ENCODE measurements at places on chromosomes 1 and 21.

DNA sequence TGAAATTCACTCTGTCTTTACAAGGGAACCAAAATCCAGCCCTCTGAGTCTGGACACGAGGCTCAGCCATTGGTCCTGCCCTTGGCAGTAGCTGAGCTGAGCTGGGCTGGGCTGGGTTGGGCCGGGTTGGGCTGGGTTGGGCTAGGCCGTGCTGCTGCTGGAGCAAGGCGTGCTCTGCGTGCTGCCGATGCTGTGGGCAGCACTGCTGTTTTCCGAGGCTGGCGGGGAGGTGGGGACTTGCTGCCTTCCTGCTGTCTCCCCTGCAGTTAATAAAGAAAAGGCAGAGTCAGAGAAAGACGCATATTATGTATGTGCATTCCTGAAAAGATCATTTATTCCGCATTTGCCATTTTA is 182.9 kb downstream of the CDC7 start:
- DNase-seq = no peak

GRCh38 chr21:38396325-38396724 is 102.0 kb downstream of the ERG start:
- no peak for DNase-seq

GRCh38 chr1:70916034-70916427 is 131.6 kb downstream of the PTGER3 start:
- no peak for DNase-seq

DNA sequence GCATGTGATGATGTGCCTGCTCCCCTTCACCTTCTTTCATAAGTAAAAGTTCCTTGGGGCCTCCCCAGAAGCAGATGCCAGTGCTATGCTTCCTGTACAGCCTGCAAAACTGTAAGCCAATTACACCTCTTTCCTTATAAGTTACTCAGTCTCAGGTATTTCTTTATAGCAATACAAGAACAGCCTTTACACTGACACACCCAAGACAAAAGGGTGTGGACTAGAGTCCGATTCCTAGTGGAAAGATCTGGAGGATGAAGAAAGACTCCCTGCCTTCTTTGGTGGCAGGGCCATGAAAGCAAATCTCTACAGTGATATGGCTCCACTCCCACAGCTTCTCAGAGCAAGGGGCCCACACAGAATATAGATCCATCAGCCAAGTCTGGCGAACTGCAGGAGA is 209.7 kb upstream of the ST6GALNAC5 start:
- no peak for DNase-seq

DNA sequence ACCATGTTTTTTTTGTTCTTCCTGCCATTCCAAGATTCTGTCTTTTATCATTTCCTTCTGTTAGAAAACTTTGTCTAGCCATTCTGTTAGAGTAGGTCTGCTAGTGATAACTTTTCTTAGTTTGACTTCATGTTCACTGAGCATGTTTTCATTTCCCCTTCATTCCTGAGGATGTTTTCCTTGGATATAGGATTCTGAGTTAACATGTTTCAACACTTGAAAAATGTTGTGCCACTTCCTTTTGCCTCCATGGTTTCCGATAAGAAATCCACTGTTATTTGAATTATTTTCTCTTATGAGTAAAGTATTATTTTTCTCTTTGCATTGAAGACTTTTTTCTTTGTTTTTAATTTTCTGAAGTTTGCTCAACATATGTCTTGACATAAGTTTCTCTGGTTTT is 66.7 kb downstream of the ATP1A1 start:
- no peak for DNase-seq

DNA sequence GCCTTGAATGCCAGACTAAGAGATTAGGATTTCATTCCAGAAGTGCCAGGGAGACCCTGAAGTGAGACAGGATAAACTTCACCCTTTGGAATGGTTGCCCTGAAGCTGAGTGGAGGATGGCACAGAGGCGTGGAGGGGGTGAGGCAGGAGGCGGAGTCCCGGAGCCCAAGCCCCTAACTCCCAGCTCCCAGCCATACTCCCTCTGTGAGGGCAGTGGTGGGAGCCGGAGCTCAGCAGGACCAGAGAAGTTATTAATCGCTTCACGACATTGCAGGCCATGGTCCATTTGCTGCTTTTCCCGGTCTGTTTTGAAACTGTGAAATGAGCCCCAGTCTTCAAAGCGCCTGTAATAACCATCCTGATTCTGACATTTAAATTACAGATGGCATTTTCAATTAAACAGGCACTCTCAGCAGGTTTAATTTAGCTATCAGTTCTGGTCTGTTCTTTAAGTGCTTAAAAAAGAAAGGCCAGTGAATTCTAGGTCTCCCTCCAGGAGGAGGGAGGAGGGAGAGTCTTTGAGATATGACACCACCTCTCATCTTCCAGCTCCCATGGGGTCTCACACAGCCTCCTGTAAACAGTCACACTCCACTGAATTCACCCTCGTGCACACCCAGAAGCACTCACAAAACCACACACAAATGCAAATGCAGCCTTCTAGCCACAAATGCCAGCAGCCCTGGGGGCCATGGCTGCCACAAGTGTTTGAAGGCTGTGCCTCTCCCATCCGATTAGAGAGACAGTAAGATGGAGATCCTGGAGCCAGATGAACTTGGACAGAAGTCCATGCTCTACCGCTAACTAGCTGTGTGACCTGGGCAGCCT is 19.6 kb downstream of the FBXO2 start:
- no peak for DNase-seq

DNA sequence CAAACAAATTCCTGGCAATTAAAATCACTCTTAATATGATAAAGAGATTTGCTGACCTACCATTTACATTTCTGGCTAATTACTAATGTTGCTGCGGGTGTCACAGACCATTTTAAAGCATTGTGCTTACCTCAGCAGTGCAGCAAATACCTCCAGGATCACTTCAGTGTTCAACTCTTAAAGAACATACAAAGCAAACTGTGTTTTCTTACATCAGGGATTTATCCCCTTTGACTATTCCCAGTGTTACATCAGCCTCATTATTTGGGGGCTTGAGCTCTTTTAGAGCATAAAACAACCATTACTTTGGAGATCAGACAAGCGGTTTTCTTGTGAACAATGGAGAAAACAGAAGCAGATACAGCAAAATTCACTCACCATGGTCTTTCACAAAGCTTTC is 185.4 kb downstream of the LYPLAL1 start:
- DNase-seq = no peak

GRCh38 chr1:5938101-5938646 is 54.1 kb downstream of the NPHP4 start:
- DNase-seq = no peak

DNA sequence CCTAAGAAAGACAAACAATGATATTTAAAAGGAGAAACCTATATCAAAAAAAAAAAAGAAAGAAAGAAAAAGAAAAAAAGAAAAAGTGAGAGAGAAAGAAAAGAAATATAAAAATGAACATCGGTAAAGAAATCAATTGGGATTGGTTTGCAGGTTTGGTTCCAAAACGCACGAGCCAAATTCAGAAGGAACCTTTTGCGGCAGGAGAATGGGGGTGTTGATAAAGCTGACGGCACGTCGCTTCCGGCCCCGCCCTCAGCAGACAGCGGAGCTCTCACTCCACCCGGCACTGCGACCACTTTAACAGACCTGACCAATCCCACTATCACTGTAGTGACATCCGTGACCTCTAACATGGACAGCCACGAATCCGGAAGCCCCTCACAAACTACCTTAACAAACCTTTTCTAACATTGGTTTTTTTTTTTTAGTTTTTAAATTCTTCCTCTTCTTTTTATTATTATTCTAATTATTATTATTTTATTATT is 11.7 kb downstream of the LHX9 start:
- peak; percentile 62 for DNase-seq

GRCh38 chr1:206469933-206470691 is at the start of gene IKBKE:
TSS of gene IKBKE (plus strand) at chr1:206470476. CDS start at chr1:206473228, 2,752 bp downstream.
- DNase-seq = peak; percentile 60

DNA sequence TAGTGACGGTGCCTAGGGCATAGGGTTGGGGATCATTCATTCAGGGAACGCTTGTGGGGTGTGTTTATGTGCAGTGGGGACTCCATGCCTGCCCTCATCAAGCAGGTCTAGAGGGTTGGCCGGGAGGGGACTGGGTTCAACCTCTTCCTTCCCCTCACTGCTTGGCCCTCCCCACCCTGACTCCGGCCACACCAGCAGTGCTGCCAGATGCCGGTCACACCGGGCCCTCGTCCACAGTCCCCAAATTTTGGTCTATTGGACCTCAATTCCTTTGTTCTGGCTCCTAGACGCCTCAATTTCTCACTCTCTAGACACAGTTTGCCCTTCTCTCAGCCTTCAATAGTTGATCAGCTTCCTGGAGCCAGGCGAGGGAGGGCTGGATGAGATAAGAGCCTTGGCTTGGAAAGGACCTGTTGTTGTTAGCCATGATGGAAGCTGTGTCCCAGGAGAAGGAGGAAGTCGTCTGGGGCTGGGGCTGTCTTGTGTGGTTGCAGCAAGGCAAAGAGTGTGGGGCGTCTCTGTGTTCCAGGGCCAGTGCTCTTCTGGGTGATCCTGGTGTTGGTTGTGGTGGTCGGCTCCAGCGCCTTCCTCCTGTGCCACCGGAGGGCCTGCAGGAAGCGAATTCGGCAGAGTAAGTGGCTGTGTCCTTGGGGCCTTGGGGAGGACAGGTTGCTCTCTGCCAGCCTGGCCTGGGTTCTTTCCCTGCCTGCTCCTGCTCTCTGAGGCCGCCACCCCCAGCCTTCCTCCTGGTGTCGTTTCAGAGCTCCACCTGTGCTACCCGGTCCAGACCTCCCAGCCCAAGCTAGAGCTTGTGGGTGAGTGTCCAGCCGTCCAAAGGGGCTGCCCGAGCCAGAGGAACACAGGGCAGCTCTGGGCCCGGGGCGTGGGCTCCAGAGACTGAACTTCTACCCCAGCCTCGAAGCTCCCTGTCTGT is 41.1 kb upstream of the TNFRSF1B start:
- DNase-seq = no peak

DNA sequence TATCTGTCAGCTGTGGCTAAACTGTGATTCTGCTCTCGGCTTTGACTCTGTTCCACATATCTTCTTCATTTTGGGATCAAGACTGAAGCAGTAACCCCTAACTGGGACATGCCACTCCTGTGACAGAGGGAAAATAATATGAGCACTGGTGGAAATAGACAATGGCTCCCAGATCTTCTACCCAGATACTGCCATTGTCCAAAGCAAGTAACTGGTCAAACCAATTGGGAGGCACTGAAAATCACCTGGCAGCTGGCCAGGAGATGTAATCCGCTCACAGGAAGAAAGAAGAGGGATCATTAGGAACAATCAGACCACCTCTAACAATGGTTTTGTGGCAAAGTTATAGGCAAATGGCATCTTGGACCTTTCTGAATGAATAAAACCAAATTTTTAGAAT is 10.7 kb downstream of the SNX7 start:
- no peak for DNase-seq

DNA sequence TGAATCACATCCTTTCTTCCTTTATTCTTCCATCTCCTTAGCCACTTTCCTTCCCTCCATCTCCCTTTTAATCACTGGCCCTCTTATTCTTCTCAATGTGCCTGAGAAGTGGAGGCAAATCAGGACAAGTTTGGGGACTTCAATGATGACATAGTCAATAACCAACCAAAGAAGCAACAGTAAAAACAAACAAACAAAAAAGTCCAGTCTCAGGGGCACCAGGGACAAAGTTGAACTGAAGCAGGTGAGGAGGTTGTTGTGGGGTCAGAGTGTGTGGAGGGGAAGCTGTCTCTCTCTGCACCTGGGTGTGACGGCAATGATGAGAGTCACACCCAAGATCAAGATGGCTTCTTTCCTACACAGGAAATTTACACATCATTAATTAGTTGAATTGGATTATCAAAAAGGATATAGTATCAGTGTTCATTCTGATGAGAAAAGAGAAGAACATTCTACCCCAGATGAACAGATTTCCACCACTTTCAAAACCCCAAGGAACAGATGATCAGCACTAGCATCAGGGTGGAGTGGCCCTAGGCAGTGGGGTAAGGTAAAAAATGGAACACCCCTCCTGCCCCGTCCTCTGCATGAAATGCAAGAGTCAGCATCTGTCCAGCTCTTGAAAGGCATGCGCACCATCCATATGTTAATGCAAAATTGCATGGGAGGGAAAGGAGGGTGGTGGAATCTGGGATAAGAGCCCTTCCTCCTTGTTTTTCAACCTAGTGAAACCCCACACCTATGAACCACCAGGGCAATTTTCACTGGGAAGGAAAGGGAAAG is 32.6 kb downstream of the HSD3B2 start:
- DNase-seq = no peak

DNA sequence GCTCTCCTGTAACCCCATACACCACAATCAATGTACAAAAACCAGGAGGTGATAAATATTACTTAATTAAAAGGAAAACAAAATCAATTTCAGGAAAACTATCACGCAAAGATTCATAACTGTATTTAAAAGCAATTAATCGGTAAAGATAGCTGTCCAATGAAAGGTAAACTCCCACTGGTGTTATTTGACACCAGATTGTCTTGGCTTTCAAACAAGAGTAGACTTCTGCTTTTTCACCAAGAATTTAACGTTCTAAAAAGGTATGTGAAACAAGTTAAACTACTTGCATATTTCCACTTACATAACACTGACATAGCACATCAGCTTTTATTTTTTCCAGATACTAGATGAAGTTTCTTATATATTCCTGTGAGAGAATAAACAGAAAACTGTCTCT is 3.5 kb downstream of the PLPP3 start:
- no peak for DNase-seq

DNA sequence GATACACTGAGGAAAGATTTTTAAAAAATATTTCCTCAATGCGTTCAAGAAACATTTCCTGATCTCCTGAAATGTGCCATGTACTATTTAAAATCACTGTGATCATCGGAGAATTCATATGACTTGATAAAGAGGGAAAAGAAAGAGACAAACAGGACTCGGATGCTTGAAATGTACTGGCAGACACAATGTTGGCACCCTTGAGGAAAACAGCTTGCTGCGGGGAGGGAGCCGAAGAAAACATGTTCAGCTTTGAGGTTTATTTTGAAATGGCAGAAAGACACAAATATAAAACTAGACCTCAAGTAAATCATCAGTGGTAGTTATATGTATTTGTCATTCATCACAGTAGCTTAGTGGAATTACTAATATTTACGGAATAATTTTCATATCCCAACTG is 100.9 kb upstream of the BRINP3 start:
- no peak for DNase-seq

DNA sequence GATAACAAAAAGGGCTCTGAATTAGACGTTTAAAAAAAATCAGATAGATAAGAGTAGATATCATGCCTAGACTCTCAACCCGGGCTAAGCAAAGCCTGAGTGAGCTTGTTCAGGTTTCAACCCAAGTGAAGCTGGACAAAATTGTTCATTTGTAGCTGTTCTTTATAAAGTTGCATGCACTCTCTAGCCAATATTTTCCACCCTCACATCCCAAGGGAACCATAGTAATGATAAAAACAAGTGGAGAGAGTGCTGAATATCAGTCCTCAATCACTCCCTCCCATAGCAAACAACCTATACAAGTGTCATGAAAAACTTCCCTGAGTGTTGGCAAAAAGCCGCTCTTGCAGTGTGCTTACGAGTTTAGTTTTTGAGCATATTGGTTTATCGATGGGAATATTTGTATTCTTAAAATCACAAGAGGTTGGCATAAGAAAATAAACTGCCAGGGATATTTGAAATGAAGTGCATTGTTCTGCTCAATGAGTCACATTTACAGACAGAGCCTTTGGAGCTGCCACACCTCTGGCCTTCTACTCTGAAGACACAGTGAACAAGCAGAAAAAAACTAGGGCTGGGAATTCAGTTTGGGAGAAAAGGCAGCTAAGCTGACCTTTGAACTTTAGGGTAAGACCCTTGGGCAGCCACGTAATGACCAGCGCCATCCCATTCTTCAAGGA is 2.2 kb upstream of the CLCA2 start:
- no peak for DNase-seq

- no peak for DNase-seq
Measured at GRCh38 chr1:85359874-85360721, 83.7 kb upstream of the BCL10 start.

- no peak for DNase-seq
Measured at GRCh38 chr1:233668146-233668724, 54.3 kb downstream of the KCNK1 start.

- no peak for DNase-seq
Measured at GRCh38 chr1:235045034-235045690, 83.5 kb downstream of the TOMM20 start.
